Progenitor cell of endocrine pancreas (in vitro differentiated cells): ENCODE measurements at places on chromosomes 16 and 17.

- DNase-seq: no peak
Observed at GRCh38 chr17:19295473-19296135, 58.4 kb downstream of the EPN2 start.

GRCh38 chr17:55437159-55437605 is 15.5 kb upstream of the MMD start:
- no peak for DNase-seq

GRCh38 chr16:81204798-81205680 is 33.5 kb upstream of the BCO1 start:
- no peak for DNase-seq

DNA sequence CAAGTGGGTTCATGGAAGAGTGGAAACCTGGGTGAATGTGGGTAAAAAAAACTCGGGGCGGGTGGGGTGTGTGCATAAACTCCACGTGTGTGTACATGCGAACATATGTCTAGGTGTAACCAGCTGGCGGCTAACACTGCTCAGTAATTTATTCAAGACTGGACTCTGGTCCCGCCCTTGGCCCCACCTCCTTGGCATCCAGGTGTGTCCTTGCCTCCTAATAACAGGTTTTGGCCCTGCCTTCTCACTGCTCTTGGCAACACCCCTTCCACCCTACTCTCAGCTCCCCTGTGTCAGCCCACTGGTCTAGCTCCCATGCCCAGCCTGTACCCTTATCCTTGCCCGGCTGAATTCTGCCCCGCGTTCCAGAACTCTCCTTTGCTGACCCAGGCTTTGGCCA is 8.3 kb downstream of the FLII start:
- no peak for DNase-seq

GRCh38 chr17:40852364-40852763 is 14.7 kb downstream of the KRT12 start:
- DNase-seq: no peak

- no peak for DNase-seq
Observed at GRCh38 chr17:18981335-18981641, 23.3 kb downstream of the FAM83G start.

GRCh38 chr16:27289669-27290068 is 21.1 kb upstream of the NSMCE1 start:
- no peak for DNase-seq

DNA sequence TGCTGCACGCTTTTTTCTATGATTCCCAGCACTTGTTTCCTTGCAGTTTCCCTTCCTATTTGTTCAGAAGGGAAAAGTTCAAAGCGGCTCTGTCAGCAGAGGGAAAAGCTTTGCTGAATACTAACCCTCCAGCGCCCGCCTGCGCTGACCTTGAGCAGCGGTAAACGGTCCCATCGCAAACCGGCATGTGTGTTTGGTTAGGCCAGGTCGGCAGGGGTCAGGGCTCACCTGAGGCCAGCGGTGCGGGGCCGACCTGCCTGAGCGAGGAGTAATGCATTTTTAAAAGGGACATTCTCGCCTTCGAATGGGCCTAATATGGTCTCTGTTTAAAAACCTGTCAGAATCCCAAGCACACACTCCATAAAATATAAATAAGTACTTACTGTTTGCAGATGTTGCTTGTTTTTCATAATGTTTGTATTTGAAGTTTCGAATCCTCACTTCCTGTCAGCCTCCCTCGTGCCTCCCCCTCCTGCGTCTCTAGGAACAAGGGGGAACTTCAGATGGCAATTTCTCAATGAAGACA is 110.1 kb downstream of the IRX3 start:
- peak; percentile 37 for DNase-seq

GRCh38 chr16:19001788-19002187 is 18.1 kb downstream of the TMC7 start:
- no peak for DNase-seq

DNA sequence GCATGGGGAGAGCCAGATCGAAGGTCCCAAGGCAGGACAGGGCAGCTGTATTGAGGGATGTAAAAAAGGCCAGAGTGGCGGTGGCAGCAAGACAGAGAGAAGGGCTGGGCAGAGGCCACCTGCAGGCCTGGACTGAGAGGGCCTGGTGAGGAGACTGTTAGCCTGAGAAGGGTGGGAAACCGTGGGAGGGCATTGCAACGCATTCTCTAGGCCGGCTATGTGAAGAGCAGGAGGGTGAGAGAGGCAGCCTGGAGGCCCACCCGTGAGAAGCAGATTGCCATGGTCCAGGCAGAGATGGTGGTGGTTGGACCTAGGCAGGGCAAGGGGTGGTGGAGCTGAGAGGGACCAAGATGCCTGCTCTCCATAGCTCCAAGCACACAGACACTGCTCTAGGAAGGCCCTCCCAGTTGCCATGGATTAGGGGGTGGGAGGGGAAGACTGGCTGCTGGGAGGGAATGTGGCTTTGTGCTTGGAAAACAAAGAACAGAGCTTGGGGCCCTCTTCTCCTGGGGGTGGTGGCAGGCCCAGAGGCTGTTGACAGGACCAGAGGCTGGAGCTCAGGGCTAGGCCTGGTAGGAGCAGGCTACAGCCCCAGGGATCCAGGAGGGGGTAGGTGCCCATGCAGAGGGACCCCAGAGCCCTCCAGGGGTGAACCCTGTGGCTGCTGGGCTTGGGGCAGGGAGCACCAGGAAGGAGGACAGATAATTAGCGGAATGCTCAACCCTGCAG is 12.4 kb upstream of the TCAP start:
- DNase-seq: no peak

DNA sequence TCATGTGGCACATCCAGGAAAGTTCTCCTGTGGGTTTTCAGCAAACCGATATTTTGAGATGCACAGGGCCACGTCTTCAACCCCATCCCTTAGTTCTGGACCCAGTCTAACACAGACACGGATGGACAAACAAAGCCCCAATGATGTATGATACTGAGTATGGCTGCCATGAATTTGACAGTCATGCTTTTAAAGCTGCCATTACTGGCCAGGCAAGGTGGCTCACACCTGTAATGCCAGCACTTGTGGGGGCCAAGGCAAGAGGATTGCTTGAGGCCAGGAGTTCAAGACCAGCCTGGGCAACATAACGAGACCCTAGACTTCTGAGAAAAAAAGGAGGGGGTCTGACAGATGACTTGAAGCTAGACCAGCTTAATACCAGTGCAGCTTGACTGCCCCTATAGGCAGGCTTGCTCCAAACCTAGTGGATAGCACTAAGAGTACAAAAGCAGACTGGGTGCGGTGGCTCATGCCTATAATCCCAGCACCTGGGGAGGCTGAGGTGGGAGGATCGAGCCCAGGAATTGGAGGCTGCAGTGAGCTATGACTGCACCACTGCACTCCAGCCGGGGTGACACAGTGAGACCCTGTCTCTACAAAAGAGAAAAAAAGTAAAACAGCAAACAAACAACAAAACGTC is 10.8 kb upstream of the ZNF629 start:
- DNase-seq: no peak

GRCh38 chr17:14904386-14904785 is 360.7 kb downstream of the PMP22 start:
- DNase-seq: no peak

DNA sequence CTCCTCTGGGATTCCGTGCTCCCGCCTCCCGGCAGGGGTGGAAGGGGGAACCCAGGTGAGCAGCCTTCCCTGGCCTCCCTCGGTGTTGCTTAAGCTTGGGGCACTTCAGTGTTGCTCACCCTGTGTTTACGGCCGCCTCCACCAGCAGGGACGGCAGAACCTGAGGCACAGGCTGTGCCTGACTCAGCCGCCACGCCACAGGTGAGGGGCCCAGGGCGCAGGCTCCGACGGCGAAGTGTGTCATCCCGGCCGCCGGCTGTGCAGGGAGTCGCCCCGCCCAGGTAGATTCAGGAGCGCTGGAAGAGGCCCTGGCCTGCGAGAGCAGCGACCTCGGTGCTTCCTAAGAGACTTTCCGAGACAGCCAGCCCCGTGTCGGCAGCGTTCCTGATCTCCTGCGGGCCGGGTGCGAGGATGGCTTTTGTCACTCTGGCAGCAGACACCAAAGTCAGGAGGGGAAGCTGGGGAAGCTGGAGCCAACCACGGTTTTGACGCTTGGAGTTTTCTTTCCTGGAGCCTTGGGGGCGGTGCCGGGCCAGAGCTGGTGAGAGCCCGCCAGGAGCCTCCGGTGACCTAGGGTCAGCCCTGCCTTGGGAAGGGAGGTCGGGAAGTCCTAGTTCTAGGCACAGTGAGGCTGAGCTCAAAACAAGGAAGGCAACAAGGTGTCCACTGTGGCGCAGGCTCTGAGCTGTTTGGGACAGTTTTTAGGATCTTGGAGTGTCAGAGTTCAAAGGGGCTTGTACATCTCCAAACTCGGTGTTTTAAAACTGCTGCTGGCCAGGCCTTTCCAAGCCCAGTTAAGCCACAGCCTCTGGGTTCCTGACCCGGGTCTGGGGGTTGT is 2.1 kb downstream of the GSE1 start:
- DNase-seq: peak; percentile 59

DNA sequence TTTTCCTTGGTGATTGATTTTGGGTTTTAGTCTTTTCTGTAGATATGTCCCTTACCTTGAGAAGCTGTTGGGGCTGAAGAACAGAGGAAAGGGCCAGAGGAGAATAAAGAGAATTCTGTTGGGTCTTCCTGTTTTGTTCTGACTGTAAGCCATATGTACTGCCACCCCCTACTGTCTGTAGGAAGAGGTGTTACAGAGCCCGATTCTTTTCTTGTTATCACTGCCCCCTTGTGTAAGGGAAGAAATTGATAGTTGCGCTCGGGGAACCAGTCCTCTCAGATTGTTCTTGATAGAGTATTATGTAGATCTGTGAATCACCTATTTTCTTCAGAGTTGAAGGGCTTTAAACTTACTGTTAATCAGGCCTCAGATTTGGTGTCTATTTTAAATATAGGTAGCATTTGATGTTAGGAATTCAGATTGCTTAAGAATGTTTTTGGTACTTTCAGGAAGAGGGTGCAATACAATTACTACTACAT is 2.4 kb downstream of the TANC2 start:
- no peak for DNase-seq

DNA sequence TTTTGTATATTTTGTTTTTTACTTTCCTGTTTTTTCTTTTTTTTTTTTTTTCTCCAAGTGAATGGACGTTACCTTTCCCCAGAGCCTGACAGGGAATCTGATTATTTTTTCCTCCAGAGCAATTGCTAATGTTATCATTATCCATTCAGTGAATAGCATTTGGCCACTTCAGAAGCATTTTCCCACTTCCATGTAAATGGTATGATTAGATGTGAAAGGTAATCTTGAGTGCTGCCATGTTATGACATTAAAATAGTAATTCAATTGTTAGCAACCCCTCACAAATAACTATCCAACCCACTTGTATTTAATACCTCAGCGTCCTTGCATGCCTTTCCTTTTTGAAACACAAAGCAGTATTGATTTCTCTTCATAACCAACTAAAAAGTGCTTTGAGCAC is 1243.8 kb downstream of the CDH8 start:
- DNase-seq: no peak

DNA sequence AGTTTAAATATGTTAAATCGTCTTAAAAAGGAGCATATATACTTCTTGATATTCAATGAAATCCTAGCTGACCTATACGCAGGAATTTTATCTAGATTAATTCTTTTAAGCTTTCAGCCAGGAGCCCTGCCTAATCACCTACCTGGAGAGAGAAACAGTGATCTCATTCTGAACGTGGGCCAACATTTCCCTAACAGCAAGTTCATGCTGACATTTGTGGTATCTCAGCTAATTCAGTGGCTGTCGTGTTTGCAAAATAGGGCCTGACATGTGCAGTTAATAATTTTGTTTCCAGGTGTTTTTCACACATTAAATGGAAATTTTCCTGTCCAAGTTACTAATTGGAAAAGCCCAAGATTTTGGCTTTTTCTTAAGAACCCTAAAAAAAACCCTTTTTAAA is 17.4 kb downstream of the KRT24 start:
- no peak for DNase-seq

DNA sequence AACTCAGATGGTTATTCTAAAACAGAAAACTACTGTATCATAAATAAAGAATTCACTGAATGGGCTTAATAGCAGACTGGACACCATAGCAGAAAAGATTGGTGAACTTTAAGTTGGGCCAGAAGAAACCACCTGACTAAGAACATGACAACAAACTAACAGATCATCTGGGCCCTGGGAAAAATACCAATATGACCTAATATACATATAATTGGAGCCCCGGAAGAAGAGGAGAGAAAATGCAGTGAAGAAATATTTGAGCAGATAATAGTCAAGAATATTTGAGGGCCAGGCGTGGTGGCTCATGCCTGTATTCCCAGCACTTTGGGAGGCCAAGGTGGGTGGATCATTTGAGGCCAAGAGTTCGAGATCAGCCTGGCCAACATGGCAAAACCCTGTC is 25.5 kb upstream of the SDK2 start:
- no peak for DNase-seq
